Hematopoietic multipotent progenitor cell treated with erythropoietin and hydrocortisone succinate and interleukin-3 and kit ligand, for 4 days (in vitro differentiated cells): ENCODE measurements at places on chromosomes 5 and 9.
A peak's percentile ranks its signal among the peaks of the same experiment; 100 is the strongest.

GRCh38 chr5:126927429-126927828 is 102.9 kb downstream of the MARCHF3 start:
- no peak for DNase-seq

GRCh38 chr9:69400470-69400869 is 75.5 kb downstream of the ENTREP1 start:
- DNase-seq = no peak

- peak; percentile 39 for DNase-seq
These were observed 32.6 kb upstream of the RXRA start for GRCh38 chr9:134293611-134294152.

DNA sequence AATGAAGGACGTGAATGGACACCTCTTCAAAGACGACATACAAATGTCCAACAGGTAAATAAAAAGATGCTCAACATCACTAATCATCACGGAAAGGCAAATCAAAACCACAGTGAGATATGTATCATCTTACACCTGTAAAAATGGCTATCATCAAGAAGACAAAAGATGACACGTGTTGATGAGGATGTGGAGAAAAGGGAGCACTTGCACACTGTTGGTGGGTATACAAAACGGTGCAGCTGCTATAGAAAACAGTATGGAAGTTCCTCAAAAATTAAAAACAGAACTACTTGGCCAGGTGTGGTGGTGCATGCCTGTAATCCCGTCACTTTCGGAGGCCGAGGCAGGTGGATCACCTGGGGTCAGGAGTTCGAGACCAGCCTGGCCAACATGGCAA is 47.9 kb downstream of the STK10 start:
- no peak for DNase-seq

DNA sequence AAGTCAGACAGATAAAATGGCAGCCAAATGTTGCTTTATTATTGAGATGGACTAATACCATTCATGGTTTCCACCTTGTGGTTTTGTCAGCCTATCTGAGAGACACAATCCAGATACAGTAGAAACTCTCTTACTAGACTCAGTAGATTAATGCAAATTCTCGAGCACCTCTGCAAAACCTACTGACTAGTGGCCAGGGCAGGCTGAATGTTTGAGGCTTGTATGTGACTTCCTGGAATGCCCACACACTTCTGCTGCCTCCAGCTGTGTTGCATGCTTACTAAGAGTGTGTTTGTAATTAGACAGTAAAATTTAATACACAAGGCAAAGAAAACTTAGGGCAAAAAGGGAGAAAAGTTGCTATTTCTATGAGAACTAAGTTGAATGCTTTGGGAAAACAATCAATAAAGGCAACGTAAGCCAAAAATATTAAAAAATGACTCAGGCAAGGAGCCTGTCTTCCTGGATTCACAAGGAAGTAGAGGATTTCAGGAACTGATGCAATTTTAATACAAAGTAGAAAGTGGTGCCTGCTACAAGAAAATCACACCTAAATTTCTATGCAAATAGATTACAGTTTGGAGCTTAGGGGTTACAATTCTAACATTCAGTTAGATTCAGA is 30.2 kb upstream of the CCNG1 start:
- DNase-seq = peak; percentile 62

DNA sequence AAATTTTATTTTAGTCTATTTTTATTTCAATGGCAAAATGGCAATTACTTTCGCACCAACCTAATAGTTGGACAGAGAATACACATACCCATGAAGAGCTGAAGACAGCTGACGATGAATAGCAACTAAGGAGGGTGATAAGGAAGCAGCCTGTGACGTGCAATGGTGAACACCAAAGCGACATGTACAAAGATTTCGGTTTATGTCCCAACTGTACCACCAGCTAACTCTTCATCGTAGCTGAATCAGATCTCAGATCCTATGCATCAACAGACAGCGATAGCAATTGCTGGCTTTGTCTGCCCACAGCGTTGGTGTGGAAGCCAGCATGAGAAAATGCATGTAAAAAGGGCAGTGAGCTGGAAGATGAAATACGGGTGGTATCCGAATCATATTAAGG is 130.6 kb upstream of the ANKH start:
- DNase-seq = peak; percentile 54

DNA sequence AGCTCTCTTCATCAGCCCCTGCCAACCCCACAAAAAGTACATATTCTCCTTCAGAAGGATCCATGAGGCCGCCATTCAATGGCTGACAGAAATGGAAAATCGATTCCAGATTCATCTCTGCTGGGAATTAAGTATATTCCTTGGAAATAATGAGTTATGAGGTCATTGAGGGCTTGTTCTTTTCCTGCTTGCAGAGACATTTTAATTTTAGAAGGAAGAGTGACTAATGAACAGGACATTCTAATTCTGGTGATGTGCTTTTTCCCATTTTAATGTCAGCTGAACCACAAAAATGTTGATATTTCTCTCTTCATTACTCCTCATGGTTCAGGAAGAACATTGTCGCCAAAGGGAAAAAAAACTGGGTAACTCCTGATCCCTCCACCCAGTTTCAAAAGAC is 314.0 kb downstream of the PIK3R1 start:
- no peak for DNase-seq

DNA sequence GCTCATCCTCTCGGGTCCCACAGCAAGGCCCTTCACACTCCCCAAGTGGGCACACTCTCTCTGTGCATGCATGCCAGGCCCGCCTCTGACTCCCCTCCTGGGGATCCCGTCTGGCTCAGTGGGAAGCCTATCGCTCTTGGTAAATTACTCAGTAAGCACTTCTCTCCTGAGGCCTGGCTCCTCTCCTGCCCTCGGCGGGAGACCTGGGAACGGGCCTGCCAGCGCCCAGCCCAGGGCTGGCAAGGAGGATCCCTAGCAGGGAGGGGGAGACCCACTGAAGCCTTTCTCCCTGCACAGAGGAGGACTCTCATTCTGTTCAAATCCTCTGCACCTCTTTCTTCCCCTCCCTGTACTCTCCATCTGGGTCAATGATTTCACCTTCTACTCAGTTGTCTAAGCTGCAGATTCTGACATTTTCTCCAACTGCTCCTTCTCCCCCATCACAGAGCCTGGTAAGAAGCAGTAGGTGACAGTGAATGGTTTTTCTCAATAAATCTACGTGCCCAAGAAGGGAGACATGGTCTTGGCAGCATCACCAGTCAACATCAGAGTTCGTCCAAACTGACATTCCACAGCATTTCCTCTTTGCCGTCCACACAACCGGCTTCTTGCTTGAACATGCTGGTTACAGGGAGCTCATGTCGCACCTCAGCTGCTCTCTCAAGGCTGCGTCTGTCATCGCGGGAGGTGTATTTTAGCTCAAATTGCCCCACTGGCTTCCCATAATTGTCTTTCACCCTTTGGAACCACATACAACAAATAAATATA is 81.9 kb downstream of the GPR21 start:
- no peak for DNase-seq

DNA sequence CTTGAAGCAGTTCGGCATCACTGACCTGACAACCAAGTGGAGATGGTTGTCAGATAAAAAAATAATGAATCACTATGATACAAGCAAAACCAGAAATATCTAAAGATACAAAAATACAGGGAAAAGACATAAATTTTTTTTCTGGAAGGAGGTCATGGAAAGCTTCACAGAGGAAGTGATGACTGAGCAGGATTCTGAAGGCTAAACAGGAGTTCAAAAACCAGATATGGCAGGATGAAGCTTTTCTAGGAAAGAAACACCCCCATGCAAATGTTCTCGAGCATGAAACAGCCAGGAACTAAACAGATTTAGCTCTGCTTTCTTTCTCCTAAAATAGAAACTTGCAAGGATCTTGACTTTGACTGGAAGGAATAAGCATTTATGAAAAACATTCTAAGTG is 60.7 kb upstream of the IFNE start:
- no peak for DNase-seq

DNA sequence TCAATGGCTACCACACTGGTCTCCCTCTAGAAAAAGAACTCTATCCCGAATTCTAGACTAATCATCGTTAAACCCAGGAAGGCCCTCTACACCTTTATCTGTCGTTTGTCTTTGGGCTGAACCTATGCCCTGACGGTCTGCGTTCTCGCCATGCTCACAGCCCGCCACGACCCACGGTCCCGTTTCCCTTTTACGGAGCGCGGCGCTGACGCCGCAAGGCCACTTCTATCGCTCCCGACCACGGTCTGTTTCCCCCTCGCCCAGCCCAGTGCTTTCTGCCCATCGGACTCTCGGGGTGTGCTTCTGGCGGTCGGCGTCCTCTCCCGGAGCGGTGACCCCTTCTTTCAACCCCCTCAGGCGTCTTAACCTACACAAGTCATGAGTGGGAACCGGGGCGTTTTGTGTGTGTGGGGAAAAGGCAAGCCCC is 974 bp downstream of the C9orf40 start:
- peak; percentile 66 for DNase-seq

GRCh38 chr5:38515646-38516045 is 40.8 kb downstream of the LIFR start:
- DNase-seq = no peak

GRCh38 chr5:140176031-140176387 is 1.0 kb downstream of the CYSTM1 start:
- DNase-seq = no peak

- DNase-seq = peak; percentile 30
These were observed 30.6 kb upstream of the SMU1 start for GRCh38 chr9:33106827-33107621.

- peak; percentile 16 for DNase-seq
These were observed 30.6 kb upstream of the TLE1 start for GRCh38 chr9:81719972-81720371.

DNA sequence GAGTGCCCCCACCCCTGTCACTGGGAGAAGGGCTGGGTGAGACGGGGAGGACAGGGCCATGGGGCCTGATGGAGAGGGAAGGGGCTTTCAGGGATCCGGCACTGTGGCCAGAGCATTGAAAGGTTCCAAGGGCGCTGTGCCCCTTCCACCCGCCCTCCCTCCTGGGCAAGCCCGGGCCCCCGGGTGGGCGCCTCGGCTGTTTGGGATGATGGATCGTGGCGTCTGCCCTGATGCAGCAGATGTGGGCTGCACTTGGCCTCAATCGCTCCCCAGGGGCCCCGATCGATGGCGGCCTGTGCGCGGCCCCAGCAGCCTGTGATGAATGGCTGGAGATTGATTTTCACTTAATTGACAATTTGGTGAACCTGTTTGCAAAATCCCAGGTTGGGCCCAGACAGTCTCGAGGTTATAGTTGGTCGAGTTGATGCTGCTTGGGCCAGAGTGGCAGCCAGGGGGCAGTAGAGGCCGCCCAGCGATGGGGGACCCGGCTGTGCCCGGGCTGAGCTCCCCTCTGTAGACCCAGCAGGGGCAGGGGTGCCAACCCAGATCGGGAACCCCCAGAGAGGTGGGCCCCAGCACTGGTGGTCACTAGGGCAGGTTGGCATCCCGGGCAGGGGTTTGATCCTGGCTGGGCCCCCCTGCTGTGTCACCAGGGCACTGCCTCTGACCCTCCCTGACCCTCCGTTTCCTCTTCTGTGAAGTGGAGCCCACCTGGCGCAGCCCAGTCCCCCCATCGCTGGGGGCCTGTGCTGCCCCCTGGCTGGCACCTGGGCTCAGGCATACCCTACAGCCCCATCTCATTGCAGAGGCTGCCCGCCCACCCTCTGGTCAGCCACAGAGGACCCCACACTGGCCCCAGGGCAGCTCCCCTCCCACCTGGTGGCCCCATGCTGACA is 34.7 kb downstream of the LHX3 start:
- DNase-seq = peak; percentile 66
